ENCODE measurements at places on chromosomes 2 and 18.

GRCh38 chr2:12303181-12304030, 413.3 kb upstream of the TRIB2 start:
- DNase-seq: no peak

GRCh38 chr18:42187611-42188380, 232.8 kb downstream of the PIK3C3 start:
- no peak for DNase-seq

GRCh38 chr18:79687806-79688205, 8.2 kb downstream of the CTDP1 start:
- no peak for DNase-seq

GRCh38 chr2:136253288-136254004, 135.5 kb upstream of the CXCR4 start:
- no peak for DNase-seq

GRCh38 chr2:123521854-123522253, 503.2 kb upstream of the CNTNAP5 start:
- no peak for DNase-seq

DNA sequence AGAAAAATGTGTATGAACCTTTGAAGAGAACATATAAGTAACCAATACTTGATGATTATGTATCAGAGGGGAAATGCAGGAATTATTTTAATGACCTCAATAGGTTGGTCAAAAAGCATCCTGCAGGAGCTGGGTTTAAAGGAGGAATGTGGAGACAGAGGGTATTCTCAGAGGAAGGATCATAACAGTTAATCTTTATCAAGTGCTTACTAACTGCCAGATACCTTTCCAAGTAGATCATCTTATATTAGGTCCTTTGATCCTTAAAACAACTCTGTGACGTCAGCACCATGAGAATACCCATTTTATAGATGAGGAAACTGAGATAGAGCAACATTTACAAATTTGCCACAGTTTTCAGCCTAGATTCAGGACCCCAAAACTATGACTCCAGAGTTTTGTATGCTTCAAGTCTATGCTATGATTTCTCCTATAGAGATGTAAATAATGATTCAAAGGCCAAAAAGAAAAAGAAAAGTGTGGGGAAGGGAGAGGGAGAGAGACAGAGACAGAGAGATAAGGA, 3.0 kb downstream of the RFTN2 start:
- DNase-seq: no peak

GRCh38 chr18:54117853-54118773, 106.4 kb downstream of the MBD2 start:
- DNase-seq: no peak

DNA sequence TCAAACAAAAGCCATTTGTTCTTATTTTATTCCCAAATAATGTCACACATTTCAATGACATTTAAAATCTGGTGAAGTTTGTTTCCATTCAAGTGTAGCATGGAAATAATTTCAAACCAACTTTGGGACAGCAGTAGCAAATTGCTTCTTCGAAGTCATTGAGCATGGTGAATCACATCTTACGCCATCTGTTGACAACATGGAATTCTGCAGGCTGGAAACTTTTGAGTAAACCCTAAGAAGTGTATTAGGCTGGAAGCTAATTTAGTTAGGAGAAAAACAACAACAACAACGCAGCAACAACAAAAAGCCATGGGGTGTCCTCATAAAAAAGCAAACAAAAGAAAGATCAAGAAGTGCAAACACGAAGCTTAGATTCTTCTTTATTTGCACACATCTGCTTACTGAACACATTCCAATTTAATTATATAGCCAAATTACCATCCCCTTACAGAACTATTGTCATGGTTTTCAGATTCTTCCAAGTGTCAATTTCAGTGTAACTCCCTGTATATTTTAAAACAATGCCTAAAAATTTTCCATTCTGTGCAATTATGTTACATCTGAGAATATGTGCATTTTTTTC, 659.0 kb upstream of the CDH7 start:
- no peak for DNase-seq

GRCh38 chr2:235219048-235219447, 267.2 kb downstream of the SH3BP4 start:
- DNase-seq: no peak

DNA sequence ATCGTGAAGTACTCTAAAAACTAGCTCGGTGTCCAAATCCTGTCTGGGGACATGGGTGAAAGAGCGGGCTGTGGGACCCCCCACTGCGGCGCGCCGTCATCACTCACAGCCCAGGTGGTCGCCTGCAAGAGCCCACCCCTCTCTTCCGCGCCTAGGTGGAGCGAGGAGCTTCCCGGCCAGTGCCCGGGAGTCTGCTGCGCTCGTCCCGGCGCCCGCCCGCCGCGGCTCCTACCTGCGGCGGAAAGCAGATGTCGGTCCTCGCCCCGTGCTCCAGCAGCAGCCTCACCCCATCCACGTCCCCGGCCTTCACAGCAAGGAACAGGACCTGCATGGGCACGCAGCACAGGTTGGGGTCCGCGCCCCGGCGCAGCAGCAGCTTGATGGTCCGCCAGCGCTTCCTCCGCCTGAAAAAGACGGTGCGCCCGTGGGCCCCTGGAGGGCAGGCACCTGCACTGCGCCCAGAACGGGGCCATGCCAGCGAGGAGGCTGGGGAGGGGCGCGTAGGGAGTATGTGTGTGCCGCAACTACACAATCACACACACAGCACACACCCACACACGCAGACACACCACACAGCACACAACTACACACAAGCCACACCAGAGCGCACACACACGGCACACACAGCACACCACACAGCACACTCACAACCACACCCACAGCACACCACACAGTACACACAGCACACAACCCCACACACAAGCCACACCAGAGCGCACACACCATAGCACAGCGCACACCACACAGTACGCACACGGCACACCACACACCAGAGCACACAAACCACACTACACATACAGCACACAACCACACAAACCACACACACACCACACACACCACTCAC, 37.4 kb downstream of the ANKMY1 start:
- no peak for DNase-seq

GRCh38 chr2:240254337-240255164, 114.1 kb upstream of the OTOS start:
- DNase-seq: no peak

DNA sequence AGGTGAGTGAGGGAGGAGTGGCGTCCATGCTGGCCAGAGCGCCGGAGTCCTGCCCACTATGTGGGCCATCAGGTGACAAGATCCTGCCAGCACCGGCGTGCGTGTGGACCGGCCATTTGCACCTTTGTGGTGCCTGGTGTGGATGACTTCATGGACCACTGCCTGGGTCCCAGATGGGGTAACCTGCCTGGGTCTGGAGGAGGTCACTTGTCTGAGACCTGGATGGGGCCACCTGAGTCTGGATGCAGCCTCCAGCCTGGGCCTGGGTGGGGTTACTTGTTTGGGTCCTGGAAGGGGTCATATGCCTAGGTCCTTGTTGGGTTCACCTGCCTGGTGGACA, 299.6 kb downstream of the NDUFA10 start:
- DNase-seq: no peak

- DNase-seq: no peak
Measured at GRCh38 chr2:189951791-189952535, 110.6 kb downstream of the MSTN start.
